ENCODE measurements at places on chromosomes 1 and 21.

GRCh38 chr1:78052685-78053405, 7.1 kb downstream of the GIPC2 start:
- DNase-seq, result no peak

DNA sequence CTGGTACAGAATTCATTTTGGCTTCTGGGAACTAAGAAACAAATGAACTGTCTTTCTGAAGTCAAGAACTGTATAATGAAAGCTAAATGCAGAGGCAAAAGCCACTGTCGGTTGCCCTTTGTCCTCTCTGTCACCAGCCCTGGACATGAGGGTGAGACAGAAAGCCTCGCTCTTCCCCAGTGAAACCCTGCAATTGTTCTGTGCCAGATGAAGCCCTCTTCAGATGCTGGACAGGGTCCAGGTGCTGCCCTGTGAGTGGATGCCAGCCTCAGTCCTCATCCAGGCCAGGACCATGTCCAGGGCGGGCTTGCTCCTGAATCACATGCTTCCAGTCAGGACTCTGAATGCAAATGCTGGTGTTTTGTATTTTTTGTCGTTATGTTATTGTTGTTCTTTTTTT, 138.7 kb downstream of the RUNX1 start:
- DNase-seq, result no peak

GRCh38 chr21:29316029-29316742, 17.5 kb downstream of the BACH1 start:
- DNase-seq, result no peak

DNA sequence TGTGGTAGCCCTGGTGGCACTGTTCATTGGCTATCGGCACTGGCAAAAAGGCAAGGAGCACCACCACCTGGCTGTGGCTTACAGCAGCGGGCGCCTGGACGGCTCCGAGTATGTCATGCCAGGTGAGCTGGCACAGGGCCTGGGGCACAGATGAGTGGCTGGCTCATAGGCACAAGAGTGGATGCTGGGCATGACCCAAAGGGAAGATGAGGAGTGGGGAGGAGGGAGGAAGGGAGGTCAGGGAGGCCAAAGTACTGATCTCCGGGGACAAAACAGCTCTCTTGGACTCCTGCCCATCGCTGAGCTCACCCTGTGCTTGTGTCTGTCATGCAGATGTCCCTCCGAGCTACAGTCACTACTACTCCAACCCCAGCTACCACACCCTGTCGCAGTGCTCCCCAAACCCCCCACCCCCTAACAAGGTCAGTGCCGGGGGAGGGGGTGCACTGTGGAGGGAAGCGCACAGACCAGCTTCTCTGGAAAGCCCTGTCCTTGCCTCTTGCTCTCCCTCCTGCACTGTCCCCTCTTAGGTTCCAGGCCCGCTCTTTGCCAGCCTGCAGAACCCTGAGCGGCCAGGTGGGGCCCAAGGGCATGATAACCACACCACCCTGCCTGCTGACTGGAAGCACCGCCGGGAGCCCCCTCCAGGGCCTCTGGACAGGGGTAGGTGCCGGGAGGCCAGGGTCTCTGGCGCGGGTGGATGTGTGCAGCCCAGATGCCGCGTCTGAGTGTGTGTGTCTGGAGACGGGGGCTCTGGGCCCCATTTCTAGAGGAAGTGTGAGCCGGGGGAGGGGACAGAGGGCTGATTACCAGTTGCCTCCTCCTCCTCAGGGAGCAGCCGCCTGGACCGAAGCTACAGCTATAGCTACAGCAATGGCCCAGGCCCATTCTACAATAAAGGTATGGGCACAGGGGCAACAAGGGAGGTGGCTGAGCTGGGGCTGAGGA, 7.3 kb upstream of the LRRC71 start:
- no peak for DNase-seq

GRCh38 chr1:28127617-28128257, 39.3 kb upstream of the EYA3 start:
- DNase-seq, result no peak

DNA sequence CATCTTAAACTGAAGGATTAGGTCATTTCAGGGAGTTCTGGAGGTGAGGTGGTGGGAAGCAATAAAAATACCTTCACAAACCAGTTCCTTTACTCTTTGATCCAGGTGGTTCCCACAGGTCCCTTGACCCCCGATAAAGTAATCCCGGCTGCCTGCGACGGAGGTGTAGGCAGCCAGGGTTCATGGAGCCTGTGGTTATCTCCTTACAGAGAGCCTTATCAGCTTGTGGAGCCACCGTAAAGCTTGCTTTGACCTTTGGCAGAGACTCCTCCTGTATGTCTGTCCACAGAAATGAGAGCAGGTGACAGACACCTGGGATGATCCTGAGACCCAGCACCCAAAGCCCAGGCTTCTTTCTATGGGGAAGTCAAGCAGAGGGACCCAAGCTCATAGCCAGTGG, 243.4 kb downstream of the KIF26B start:
- DNase-seq, result no peak

DNA sequence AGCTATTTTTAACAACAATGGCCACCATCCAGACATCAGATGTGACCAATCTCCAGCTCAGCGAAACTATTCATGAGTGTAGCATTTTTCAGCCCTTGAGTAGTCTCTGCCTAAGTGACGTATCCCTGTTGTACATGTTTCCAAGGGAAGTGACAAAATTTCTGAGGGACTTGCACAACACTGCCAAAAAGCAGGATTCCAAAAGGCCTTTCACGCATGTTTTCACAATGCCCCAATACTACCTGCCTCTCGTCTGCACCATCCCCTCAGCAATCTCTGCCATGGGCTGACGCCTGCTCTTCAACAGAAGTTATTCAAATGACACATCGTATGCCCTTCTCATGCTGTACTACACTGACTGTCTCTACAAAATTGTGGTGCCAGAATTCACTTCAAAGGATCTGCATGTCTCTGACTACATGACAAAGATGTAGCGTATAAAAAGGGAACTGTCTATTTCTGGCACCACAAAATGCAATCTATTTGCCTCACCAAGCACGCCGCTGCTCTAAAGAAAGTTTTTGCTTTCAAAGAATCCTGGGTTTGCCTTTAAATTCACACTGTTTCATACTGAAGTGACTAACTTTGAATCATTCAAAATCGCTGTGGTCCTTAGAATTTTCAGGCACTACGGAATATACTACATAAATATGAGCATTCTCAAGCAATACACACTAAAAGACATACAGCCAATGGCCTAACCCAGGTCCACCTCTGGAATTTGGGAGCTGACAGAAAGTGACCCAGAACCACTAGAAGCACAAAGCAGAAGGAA, 32.9 kb downstream of the JAK1 start:
- DNase-seq, result no peak

DNA sequence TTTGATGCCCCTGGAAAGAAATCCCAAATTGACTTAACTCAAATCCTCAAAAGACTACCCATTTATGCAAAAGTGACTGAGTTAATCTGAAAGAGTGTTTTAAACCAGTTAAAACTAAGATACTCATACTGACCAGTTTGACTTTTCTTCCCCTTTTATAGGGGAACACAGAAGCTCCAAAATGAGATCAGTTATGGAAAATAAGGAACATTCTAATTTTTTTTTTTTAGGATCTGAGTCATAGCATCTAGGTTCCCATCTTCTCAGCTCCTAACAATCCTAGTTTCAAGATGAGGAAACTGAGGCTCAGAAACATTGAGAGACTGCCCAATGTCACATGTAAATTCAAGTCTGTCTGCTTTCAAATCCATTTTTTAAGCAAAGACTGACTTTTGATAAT, 231.1 kb upstream of the RUNX1 start:
- no peak for DNase-seq

- DNase-seq, result no peak
Observed at GRCh38 chr1:90193116-90193515, 198.2 kb downstream of the ZNF326 start.

- no peak for DNase-seq
Observed at GRCh38 chr1:33709783-33710718, 153.8 kb upstream of the HMGB4 start.

GRCh38 chr1:218996362-218996761, 177.3 kb upstream of the LYPLAL1 start:
- no peak for DNase-seq

- peak; percentile 61 for DNase-seq
Observed at GRCh38 chr1:115807723-115808122, 33.2 kb downstream of the NHLH2 start.

- DNase-seq, result no peak
Observed at GRCh38 chr1:17207046-17207445, 2.1 kb downstream of the PADI1 start.

- DNase-seq, result no peak
Observed at GRCh38 chr21:32426592-32427051, 14.1 kb downstream of the EVA1C start.

- peak; percentile 63 for DNase-seq
Observed at GRCh38 chr1:56820755-56821461, 1.7 kb upstream of the FYB2 start.

DNA sequence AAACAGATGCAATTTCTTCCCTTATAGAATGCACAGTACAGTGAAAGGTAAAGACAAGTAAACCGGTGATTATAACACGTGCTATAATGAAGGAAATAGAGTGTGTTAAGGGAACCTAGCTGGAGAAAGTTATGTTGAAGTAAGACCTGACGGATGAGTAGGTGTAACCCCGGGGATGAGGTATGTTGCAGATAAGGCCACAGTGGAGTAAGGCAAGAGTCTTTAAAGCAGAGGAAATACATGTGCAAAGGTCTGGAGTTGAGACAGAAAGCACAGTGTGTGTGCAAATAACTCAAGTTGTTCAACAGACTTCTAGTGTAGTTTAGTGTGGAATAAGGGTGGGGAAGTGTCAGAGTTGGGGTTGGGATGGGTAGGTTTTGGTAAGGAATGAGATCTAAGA, 2.9 kb downstream of the DBT start:
- no peak for DNase-seq

DNA sequence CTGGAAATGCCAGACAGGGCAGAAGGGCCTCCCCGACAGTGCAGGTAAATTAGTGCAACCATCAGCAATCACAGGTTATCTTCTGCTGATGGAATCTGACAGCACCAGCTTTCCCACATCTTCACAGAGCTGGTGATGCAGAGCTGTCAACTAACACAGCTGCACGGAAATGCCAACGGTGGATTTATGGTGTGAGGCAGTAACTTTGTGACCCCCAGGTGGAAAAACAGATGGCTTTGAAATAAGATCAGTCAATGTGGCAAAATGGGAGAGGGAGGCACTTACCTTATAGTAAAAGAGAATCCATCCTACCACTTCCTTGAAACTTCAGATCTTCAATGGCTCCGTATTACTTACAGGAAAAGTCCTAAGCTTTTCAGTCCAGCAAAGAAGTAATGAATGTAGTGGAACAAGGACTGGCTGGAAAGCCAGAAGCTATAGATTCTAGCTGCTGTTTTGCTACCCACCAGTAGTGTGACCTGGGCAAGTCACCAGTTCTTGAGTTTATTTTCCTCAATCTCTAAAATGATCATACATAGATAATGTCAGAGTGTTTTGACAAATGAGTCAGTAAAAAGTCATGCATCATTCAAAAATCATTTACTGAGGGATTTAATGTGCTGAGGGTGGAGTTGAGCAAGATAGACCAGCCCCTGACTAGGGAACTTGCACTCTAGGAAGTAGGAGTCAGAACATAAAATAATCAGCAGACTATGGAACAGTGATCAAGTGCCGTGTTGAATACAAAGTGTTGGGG, 245.7 kb upstream of the JUN start:
- DNase-seq, result no peak

GRCh38 chr1:67814121-67814772, 19.0 kb downstream of the GNG12 start:
- DNase-seq, result no peak

DNA sequence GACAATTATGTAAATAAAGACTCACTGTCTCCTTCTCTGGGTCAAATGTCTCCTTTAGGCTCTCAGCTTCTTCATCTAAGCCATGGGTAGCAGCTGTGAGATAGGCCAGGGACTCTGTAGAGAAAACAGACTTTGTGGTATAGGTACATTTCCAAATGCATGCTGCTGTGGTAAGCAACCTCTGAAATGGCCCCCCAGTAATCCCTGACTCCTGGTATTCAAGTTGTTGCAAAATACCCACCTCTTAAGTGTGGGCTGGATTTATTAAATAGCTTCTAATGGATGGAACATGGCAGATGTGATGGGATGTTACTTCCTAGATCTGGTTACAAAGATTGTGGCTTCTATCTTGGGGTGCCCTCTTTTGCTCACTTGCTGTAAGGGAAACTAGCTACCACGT, 11.1 kb upstream of the PEX19 start:
- no peak for DNase-seq

GRCh38 chr1:67682659-67683197, 2.3 kb upstream of the GADD45A start:
- DNase-seq, result no peak

DNA sequence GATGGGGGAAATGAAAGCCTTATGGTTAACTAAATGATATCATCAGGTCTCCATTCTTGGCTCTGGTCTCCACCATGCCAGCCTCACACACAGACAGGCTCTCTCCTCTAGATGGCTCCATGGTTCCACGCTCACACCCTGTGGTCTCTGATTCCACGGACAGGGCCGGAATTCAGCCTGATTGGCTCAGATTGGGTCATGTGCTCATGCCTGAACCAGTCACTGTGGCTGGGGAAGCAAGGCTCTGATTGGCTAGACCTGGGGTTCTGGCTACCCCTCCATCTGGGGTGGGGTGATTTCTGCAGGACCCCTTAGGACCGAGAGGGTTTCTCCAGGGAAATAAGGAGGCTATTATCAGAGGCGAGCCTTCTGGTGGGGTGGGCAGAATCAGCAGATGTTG, 277.0 kb downstream of the PTPRU start:
- DNase-seq, result peak; percentile 61

GRCh38 chr1:30748098-30748698, 9.4 kb downstream of the LAPTM5 start:
- no peak for DNase-seq

GRCh38 chr1:85573322-85573721, 7.2 kb upstream of the CCN1 start:
- DNase-seq, result no peak

DNA sequence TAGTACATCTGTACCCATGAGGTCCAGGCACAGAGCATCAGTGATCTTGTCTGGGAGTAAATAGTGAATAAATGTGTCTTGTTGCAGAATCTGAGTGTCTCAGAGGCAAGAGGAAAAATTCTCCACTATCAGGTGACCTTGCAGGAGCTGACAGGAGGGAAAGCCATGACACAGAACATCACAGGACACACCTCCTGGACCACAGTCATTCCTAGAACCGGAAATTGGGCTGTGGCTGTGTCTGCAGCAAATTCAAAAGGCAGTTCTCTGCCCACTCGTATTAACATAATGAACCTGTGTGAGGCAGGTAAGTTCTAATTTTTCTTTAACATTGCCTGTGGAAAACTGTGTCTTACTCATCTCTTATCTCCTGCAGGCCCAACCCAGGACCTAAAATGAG, 43.1 kb downstream of the IL12RB2 start:
- no peak for DNase-seq

GRCh38 chr1:236979149-236979900, 24.9 kb downstream of the MT1HL1 start:
- no peak for DNase-seq

DNA sequence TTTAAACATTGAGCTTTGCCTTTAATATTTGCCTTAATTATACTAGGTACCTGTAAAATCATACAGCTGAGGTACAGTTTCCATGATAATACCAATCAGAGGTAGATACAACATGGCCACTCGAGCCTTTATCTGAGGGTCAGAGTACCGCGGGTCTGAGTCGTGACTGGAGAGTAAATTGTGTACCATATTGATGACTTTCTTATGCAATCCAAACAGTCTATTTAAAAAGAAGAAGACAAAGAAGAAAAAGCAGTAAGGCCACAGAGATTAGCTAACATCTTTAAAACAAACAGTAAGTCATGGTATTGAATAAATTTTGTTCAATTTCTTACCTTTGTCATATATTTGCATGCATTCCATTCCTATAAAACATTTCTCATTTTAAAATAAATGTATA, 68.1 kb upstream of the ANGPTL3 start:
- no peak for DNase-seq
